CD4-positive, alpha-beta T cell (primary cell): ENCODE measurements at places on chromosomes 13 and 19. TPM values are rescaled to one million over a fixed set of nuclear protein-coding genes. Genes with fewer than 3 reads are reported as not detected.

LPAR2 gene
- total RNA-seq, result 93.7 TPM

ZNF555 gene
- 2.3 TPM for total RNA-seq

NFIX gene
- total RNA-seq, result 3.0 TPM

DGKH gene
- total RNA-seq, result 6.0 TPM

FGF14 gene
- total RNA-seq, result not detected

KLK1 gene
- total RNA-seq, result not detected

SMIM24 gene
- not detected for total RNA-seq

ZNF154 gene
- total RNA-seq, result 18.0 TPM

RASIP1 gene
- 0.56 TPM for total RNA-seq

SELENOV gene
- total RNA-seq, result not detected

MYPOP gene
- total RNA-seq, result 4.7 TPM

IFI30 gene
- 10.6 TPM for total RNA-seq

KCNJ14 gene
- 1.7 TPM for total RNA-seq

PRR36 gene
- 0.30 TPM for total RNA-seq

ZNF497 gene
- 0.55 TPM for total RNA-seq
